NCI-H774 (cell line): ENCODE measurements at places on chromosomes 13 and 19.
A peak's percentile ranks its signal among the peaks of the same experiment; 100 is the strongest.

DNA sequence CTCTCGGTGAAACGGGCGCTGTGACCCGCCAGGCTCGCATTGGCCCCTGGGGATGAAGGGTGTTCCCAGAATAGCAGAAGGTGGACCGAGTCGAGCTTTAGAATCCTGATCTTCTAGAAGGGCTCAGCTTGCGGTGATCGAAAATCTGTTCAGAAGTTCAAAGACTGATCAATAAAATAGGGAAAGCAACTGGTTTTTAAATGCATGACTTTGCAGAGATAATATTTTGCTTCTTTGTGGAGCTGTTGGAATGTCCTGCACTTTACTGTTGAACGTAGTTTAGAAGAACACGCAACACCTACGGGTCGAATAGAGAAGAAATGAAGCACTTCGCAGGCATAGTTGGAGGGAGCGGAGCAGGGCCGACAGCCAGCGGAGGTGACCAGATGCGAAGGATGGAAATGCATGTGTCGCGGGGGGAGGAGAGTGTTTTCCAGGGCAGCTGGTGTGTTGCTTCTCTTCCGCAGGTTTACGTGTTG lies 766 bp downstream of the CEBPG start:
- DNase-seq, result no peak

- DNase-seq, result no peak
Observed at GRCh38 chr13:44302233-44302632, 71.4 kb upstream of the SERP2 start.

- DNase-seq, result no peak
Observed at GRCh38 chr13:92952161-92952560, 274.4 kb upstream of the GPC6 start.

GRCh38 chr13:30042272-30042671 lies 191.9 kb upstream of the UBL3 start:
- no peak for DNase-seq

DNA sequence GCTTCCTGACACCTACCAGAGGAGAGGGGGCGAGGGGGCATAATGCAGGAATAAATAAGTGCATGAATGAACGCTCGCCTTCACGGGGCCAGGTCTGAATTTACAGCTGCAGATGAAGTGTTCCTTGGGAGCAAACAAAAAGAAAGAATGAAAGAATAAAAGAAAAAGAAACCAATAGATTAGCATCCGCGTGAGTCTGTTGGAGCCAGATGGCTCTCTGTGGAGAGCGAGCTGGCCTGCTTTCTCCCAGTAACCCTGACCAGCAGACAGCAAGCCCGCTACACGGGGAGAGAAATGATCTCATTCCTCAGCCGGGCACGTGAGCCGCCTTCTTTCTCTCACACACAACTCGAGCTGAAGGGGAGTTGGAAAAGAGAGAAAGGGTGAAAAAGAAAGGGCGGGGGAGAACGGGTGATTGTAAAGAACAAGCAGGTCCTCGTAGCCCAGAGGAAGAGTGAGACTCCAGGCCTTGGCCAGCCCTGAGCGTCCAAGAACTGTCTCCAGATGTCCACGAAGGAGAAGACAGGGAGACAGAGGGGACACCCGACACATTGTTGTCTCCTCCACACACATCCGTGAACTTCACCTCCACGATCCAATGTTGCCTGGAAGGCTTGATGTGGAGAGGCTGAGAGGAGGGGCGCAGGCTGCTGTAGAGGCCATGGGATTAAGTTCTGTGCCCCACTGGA lies 81.4 kb downstream of the RNASEH2B start:
- no peak for DNase-seq

DNA sequence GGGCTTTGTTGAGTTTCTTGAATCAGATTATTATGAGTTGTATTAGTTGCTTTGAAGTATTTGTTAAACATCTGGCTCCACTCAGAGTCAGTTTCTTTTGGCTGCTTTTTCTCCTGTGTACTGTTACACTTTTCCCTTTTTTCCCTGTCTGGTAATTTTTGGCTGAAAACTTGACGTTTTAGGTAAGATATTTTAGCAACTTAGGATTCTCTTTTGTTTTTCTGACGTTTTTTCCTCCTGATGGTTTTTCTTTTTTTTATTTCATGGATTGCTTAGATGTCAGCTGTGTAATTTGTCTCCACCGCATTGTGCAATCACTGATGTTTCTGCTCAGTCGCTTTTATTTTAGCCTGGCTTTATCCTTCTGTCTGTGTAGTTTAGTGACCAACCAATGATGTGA lies 20.7 kb downstream of the RFC3 start:
- no peak for DNase-seq

- DNase-seq, result no peak
Observed at GRCh38 chr13:94332359-94333096, 147.0 kb downstream of the DCT start.

DNA sequence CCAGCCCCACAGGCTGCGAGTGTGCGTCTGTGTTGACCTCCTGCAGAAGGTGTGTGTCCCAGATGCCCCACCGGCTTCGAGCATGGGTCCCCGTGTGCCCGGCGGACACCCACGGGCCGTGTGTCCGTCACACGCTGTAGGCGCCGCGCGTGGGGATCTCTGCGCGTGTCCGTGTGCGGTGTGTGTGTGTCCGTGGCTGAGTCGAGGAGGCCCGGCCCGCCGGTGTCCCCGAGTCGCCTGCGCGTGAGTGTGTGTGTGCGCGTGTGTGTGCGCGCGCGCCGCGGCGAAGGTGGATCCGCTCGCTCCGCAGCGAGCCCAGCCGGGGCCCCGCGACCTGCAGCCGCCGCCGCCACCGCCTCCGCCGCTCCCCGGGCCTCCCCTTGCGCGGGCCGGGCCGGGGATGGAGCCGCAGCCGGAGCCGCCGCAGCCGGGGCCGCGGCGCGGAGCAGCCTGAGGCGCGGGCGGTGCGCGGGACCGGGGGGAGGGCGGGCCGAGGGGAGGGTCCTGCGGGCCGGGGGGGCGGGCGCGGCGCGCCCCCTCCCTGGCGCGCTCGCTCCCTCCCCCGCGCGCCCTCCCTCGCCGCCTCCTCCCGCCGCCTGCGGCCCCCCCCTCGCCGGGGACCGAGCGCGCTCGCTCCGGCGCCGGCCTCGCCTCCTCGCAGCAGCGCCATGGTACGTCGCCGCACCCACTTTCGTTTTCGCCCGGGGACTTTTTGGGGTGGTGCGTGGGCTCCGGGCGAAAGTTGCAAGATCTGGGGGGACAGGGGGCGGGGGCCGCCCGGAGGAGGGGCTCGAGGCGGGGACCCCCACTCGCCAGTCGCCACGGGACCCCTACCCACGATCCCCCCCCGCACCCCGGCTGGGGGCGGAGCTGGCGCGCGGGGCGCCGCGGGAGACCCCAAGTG lies 7.1 kb upstream of the NFIC start:
- peak; percentile 61 for DNase-seq

DNA sequence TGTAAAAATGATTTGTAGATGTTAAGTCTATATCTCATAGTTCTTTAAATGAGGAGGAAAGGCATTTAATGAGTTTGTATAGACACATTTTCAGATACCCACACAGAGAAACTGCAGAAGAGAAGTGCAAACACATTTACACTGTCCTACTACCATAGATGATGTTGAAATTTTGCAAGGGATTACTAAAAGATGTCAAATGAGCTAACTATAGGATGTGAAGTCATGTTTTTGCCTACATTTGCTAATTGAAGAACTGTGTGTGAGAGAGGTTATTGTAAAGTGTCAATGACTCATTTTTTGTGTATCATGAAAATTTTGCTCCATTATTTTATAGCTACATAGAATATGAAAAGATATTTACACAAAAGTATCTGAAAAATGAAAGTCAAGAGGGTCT lies 178.9 kb downstream of the ITGBL1 start:
- DNase-seq, result no peak

- DNase-seq, result no peak
Observed at GRCh38 chr19:30886222-30886621, 463.0 kb downstream of the TSHZ3 start.

DNA sequence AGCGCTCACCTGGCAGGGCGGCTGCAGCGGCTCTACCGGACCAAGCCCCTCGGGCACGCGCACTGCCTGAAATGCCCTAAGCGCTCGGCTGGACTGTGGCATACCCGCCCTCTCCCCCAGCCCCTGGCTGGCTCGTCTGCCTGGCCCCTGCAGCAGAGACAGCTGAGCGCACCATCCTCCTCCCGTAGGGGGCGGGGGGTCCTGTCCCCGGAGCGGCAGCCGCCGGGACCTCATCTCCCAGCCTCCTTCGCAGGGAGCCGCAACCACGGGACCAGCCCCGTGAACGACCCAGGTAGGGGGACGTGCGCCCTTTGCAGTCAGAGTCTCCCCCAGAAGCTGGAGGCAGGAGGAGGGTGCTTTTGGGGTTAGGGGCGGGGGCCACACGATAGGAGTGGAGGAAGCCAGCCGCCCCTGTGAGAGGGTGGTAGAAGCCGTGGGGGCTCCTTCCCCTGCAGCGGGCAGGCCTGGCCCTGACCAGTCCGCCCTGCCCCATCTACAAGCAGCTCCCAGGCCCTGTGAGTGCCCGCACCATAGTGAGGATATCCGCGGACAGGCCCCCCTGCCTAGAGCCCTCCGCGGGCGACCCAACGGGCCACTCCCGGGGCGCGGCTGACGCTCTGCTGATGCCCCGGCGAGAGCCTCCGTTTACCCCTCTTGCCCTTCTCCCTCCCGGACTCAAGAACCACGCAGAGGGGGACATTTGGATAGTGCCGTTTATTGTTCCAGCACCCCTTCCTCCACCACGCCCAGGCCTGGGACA lies 34.2 kb downstream of the ZNF787 start:
- no peak for DNase-seq

DNA sequence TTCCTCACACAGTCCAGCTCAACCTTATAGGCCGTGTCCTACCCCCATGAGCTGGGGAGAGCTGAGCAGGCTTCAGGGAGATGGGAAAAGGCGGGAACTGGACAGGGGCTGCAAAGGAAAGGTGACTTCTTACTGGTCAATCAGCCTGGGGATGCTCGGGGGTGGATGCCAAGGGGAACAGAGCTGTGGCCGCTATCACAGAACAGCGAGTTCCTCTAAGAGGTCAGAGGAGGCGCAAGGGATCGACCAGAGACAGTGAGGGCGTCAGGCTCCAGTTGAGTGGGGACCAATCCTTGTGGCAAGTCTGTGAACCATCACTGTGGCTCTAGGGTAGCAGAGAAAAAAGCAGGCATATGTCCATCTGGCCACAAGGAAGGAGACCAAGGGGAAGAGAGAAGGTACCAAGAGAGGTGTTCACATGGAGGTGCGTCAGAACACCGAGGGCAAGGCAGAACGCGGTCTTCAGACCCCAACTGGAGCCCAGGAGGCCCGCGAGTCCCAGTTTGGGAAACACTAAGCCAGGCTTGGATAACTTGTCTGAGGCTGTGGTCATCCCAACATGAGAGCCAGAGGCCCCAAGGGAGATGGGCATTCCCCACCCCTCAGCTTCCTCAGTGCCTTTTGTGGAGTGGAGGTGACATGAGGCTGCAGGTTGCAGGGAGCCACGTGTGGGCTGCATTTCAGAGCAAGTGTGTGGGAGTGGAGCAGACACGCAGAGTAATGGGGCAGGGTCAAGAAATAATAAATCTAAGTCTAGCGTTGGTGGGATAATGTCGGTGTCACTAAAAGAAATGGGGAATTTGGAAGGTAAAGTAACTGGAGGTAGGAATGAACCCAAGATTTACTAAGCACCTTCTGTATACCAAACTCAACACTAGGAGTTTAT lies 3.9 kb downstream of the F10 start:
- no peak for DNase-seq

DNA sequence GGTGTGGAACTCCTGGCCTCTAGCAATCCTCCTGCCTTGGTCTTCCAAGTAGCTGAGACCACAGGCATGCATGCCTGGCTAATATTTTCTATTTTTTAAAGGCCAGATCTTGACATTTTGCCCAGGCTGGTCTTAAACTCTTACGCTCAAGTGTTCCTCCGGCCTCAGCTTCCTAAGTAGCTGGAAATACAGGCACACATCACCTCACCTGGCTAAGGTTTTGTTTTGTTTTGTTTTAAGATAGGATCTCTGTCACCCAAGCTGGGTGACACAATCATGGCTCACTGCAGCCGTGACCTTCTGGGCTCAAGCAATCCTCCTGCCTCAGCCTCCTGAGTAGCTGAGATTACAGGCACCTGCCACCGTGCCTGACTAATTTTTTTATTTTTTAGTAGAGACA lies 5.5 kb upstream of the RLN3 start:
- no peak for DNase-seq

GRCh38 chr19:23718802-23719201 lies 31.8 kb upstream of the ZNF675 start:
- DNase-seq, result no peak

DNA sequence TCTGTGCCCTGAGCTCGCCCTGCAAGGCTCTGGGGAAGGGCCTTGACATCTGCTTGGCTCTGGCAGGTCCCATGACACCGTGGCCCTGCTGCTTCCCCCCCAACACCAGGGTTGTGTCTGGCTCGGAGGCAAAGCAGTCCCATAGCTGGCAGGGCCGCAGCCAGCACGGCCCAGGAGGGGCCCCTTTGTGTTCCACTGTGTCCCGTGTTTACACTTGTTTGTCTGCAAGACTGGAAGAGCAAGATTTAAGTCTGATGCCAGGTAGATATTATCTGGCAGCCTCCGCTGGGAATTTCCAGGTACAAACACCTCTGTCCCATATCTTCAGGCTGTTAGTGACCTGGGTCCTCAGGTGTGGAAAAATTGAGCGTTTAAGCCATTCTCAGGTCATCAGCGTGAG lies 44.3 kb downstream of the MCF2L start:
- DNase-seq, result no peak

- no peak for DNase-seq
Observed at GRCh38 chr19:5360003-5360780, 19.6 kb upstream of the PTPRS start.

DNA sequence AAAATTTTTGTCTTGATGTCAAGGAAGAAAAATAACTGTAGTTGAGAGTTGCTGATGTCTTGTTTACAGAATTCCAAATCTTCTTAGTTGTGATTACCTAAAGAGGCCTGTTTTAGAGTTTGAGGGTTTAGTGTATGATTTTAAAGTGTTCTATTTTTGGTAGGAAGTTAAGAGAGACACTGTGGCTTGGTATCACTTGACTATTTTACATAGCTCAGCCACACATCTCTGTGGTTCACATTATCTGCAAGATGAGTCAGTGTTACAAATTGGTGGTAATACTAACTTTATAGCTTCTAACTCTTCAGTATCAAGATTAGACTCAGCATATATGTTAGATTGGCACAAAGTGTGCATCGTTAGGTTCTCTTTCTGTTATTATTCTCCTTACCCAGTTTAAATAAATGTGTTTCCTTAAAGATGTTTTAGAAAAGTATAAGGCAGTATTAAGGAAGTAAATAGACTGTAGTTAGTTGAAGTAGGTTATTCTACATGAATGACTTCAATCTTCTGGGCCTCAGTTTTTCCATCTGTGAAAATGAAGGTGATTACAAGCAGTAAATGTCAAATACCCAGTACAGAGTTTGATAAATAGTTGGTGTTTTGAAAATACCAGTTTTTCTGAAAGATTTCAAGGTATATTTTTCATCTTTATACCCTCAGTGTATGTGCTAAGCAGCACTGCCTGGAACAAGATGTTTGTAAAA lies 33.4 kb downstream of the COG6 start:
- no peak for DNase-seq
